ENCODE measurements at places on chromosomes 7 and 10.

DNA sequence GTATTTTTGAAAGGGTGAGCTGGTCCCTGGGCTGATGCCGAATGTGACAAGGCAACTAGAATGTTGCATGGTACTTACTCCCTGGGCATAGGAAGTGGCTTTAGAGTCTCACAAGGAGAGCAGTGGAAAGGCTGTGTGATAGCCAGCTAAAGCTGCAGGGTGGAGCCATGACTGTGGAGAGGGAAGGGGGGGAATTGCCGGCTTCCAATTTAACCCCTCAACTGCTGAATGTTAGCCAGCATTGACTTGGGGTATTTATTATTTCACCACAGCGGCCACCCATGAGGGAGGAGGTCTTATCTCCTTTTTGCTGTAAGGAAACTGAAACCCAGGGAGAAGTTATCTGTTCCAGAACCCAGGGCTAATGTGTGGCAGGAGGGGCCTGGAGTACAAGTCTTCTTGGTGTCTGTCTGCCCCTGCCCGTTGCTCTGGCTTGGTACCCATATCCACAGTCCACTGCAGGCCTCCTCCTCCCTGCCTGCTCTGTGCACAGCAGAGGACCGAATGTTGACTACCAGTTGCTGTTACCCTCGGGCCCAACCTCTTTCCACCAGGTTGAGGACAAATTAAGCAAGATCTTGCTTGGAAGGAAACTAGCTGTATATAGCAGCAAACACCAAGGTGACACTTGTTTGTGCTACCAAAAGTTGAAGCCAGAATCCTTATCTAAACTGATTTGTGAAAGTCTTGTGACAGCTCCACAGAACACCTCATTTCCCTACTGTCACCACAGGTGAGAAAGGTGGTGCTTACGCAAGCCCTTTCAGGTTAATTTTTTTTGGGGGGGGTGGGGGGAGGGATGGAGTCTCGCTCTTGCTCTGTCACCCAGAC is 37.6 kb downstream of the WBP1L start:
- no peak for DNase-seq

DNA sequence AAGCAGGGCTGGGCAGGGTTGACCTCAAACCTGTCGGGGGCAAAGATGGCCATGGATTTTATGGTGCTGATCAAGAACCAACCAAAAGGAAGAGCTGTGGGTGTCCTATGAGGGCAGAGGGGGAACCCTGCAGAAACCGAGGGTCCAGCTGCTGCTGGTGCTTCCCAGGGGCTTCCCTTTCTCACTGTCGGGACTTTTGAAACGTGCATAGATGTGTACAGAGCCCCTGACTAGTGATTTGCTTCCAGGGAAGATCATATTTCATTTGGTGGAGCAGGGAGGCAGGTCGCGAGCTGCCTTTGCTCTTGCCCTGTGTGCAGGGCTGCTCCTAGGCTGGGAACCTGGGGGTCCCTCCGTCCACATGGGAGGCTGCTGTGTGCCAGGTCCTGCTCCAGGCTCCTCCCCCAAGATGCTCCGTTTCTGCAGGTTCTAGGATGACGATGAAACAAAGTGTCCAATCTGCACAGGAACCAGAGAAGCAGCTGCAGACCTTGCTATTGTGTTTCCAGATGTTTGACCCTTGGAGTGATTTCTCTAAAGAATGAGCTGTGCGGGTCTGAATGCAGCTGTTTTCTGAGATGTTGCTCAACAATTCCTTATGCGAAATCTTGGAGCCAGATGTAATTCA is 9.4 kb upstream of the INPP5A start:
- no peak for DNase-seq

GRCh38 chr10:191703-192518 is 56.7 kb downstream of the ZMYND11 start:
- DNase-seq: peak; percentile 71

- DNase-seq: no peak
Measured at GRCh38 chr7:8135417-8135816, 126.5 kb downstream of the ICA1 start.

- DNase-seq: no peak
Measured at GRCh38 chr10:103789771-103790201, 65.6 kb downstream of the SH3PXD2A start.

DNA sequence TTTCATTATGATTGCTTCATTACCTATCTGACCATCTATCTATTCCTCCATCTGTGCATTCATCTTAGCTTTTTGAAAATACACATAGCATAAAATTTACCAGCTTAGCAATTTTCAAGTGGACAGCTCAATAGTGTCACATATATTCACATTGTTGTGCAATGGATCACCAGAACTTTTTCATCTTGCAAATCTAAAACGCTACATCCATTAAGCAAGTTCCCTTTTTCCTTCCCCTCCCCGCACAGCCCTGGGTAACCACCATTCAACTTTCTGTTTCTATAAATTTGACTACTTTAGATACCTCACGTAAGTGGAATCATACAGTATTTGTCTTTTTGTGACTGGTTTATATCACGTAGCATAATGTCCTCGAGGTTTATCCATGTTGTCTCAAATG is 78.0 kb upstream of the ADRB1 start:
- no peak for DNase-seq

- peak; percentile 65 for DNase-seq
Measured at GRCh38 chr7:102125127-102125596, 161.5 kb upstream of the SH2B2 start.

DNA sequence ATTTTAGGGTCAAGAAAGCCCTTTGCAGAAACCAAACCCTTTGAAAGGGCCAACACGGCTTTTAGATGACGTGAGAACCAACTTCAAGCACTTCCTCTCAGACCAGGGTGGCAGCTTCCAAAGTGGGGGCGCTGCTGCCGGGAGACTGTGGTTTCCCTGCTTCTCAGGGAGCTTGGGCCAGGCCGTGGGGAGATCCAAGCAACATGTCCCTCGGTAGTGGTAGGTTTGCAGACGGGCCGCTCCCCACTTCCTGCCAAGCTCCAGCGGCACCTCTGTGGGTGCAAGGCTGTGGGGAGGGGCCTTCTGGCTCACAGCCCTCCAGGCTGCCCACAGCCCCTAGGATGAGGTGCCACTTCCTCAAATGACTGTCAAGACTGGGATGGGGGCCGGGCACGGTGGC is 132.4 kb downstream of the FAM53B start:
- no peak for DNase-seq

DNA sequence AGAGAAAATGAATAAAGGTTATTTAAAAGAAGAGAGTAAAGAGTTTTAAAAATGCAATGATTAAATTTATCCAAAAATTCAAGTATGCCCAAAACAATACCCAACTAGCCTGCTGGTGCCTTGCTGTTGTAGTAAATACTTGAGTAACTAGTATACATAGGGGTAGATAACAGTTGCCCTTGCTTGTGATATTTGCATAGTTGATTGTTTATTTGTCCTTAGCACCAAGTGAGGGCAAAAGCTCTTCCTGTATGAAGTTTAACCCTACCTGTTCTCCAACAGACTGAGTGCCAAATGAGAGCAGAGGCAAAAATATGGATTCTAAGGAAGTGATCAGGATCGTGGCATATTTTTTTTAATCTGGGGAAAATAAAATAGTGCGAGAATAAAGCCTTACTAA is 85.0 kb downstream of the PTN start:
- no peak for DNase-seq

- no peak for DNase-seq
Measured at GRCh38 chr10:14723052-14723689, 51.5 kb downstream of the FAM107B start.

DNA sequence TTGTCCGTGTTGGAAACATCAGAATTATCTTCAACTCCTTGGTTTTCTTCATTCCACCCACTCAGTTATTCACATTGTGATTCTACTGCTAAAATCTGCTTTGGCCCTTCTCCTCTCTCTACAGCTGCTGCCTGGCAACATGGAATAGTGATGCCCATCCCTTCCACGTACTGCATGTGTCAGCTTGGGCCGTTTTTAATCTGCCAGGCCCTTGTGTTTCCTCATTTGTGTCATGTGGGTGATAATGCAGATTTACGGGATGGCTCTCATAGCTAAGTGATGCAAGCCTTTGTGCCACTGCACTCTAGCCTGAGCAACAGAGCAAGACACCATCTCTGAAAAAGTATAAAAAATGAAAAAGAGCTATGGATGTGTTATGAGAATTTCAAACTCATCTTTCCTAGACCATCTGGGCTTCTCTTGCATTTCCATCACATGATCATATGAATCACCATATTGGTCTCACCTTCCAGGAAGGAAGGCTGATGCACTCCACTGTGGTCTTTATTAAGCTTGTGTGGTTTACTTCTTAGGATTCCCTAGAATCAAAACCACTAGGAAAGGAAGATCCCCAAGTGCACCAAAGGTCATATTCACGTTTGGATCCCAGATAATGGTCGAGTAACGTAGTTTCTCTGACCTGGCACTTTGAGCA is 20.6 kb upstream of the CELF2 start:
- DNase-seq: peak; percentile 17

DNA sequence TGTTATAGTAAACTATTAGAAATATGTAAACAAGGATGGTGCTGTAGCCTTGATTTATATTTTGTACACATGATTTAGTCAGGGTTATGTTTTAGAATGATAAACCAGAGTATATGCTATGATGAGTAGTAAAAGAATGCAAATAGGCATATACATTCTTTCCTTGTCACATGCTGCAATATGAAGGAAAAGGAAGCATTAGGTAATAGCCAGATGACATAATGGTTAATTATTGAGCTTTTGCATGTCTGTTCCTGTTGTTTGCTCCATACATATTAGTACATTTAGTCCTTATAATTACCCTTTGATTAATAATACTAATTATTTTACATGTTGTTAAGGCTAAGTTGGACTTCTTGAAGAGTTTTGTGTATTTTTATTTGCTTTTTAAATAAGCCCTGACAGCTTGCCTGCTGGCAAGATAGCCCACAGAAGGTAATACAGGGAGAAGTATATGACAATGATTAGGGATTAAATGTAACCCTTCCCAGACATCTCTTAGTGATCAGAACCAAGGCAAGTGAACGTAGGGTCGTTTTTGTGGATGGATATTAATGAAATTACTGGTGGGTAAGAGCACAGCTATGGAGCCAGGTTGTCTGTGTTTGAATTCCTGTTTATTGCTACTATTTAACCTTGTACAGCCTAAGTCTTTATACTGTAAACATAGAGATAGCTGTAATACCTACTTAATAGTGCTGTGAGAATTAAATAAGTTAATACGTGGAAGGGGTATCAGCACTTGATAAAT is 68.4 kb downstream of the PHTF2 start:
- peak; percentile 19 for DNase-seq

DNA sequence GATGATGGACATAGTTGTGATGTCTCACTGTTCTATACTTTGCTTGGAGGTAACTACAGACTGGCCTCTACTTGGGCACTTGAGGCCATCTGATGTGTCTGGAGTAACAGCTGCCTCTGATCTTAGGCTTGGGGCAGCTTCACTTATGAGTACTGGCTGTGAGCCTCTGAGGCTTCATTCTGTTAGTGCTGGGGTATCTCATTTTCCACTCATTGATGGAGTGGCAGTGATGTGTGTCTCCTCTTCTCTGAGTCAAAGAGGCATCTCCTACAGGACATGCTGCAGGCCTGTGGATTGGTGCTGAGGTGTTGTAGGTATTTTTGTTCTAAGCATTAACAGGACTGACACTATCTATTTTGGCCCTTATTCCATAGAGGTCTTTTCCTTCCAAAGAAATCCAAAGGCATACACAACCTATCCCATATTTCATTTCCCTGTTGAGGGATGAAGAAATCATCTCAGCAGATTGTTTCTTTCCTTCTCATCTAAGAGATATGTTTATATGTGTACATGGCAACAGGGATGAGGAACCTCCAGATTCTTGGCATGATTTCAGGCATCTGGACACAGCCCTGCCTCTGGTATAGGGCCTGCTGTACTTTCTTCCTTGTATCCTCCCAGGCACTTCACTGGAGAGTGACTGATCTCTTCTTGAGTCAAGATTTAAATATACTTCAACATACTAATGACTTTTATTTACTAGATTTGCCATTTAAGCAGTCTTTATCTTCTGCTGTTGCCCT is 65.7 kb upstream of the NOBOX start:
- no peak for DNase-seq

DNA sequence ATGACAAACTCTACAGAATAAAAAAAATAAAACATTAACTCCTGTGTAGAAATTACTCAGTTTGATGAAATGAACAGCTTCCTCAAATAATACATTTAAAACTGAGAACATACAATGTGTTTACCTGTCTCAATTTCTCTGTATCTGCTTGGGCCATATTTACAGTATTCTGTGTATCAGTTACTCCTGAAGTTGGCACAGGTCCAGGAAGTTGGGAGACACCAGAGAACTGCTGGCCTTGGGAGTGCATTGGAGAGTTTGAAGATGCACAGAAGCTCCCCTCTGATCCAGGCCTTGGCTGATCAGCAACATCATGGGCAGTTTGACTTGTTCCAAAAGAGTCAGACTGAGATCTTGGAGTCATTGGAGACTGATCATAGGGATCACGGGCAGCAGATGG is 155.1 kb downstream of the GALNT11 start:
- DNase-seq: no peak

DNA sequence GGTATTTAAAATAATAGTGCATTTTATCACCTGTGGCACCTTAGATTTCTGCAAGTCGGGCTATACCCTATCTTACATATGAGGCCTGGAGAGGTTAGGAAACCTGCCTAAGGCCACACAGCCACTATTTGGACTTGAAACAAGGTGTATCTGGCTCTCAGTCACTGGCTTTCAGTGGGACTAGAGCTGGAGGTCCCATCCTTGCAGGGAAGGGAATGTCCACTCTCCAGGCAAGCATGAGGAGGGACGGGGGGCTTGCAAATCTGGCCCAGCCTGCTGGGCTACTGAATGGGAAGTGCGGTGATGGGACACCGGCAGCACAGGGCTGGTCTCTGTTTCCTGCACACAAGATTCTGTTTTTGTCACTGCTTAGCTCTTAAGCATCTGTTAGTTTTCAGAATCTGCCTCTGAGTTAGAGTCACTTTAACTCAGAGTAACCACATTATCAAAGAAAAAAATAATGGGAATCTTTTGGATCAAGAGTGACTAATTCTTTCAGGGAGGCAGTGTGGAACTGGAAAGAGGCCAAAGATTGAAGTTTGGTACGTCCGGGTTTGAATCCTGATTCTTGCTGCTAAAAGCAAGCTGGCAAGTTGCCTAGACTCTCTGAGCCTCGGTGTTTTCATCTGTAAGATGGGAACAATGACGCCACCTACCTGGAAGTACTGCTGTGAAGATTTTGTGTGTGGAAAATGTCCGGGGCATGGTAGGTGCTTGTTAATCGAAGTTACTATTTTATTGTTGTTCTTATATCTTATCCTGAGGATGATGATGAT is 33.8 kb upstream of the HABP2 start:
- no peak for DNase-seq

DNA sequence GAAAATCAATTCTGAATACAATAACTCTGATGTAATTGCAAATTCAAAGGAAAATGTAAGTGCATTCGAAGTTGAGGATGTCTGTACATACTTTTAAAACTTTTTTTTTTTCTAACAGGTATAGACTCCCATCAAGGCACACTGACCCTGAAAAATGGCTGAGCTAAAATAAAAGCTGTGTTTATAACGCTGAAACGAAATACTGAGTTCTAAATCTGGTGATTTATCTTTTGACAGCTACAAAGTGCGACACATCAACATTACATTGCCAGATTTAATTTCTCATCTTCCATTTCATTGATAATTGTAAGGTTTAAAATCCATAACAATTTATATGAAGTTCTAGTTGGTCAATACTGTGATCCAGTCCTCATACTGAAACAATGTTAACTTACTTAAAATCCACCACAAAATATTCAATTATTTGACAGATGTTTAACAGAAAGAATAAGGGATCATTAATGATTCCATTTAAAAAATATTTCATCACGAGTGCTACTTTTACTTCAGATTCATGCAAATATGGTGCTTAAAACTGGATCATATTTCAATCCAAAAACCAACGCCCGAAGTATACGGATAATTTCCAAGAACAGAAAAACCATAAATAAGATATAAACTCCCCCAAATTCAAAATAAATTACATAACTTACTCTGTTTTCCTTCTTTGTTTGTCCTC is 1.4 kb downstream of the RAB11FIP2 start:
- no peak for DNase-seq
